ENCODE measurements at places on chromosomes 1 and 21.

- no peak for DNase-seq
Measured at GRCh38 chr1:31625561-31626222, 8.2 kb downstream of the HCRTR1 start.

GRCh38 chr1:10706376-10706913 is 90.0 kb downstream of the CASZ1 start:
- DNase-seq: no peak

DNA sequence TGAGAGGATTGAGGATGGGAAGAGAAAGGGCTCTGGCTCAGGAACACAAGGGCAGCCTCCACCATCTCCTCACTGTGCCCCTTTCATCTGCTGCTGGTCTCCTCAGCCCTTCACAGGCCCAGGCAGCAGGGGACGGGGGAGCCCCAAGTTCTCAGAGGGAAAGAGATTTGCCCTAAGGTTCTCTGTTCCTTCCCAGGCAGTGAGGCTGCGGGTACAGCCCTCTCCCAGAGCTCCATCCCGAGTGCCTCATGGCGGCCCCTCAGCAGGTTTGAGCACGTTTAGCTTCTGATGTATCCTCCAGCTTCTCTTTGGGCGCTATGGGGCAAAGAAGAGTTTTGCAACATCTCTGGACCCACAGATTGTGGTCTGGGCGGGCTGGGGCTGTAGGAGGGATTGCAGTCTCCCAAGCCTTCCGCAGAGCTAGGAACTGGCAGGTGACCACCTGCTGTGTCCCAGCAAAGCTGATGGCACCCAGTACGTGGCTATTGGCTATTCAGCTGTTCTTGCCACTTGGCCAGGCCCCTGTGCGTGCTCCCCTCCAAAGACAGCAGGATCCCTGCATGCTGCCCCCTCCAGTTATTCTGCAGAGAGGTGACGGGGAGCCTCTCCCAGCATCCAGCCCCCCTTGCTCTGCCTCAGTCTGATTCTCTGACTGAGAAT is 10.1 kb downstream of the DISP3 start:
- no peak for DNase-seq

DNA sequence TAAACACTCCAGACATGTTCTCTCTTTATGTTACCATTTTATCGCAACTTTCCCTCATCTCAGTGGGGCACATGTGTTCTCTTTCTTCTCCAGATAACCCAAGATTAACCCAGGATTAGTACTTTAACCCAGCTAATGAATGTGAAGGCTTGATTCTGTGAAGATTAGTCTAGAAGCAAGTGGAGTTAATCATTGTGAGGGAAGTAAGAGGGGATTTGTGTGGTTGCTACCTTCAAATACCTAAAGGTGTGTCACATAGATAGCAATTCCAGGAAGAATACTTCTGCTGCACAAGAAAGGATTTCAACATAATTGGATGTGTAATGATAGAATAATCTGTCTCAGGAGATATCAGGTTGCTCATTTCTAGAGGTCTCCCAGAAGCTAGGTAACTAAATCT is 327.1 kb downstream of the PBX1 start:
- no peak for DNase-seq

- no peak for DNase-seq
Measured at GRCh38 chr1:18414872-18415447, 65.8 kb upstream of the KLHDC7A start.

DNA sequence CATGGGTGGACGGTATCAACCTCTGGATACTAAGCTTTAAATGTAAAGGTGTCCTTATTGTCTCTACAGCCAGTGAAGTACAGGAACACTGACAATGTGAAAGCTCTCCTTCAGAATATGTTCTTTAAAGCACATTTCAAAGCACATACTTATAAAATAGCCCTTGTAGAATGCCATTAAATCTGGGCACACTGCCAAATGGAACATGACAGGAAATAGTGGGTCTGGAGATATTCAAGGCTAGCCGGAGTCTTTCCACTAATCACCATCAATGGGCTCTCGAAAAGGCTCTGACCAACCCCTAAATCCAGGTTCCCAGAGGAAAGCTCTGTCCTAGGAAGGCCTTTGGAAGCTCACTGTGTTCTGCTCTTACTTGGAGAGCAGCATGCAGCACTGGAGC is 46.6 kb downstream of the PLD5 start:
- DNase-seq: no peak

GRCh38 chr1:68307378-68307787 is 75.1 kb upstream of the WLS start:
- no peak for DNase-seq

GRCh38 chr1:155179112-155180031 is 5.7 kb downstream of the TRIM46 start:
- no peak for DNase-seq

GRCh38 chr1:10673109-10673711 is 123.2 kb downstream of the CASZ1 start:
- no peak for DNase-seq

DNA sequence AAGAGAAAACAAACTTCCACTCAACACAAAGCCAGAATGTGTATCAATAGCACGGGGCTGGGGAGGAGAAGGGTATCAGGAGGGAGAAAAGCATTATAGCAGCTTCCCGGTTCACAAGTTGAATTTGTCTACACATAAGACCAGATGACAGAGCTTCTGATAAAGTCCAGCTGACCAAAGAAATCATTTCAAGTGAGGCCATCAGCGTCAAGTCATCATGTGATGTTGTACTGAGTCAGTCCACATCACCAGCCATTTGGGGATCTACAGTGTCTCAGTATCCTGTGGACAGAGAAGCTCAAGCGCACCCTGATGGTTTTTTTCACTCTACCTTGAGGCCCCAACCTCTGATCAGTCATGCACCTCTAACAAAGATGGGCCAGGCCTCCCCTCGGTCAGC is 33.0 kb downstream of the SETD4 start:
- no peak for DNase-seq

- no peak for DNase-seq
Measured at GRCh38 chr21:25911730-25912401, 177.1 kb downstream of the GABPA start.

- no peak for DNase-seq
Measured at GRCh38 chr1:231217056-231217455, 24.0 kb upstream of the GNPAT start.

- DNase-seq: no peak
Measured at GRCh38 chr1:47534436-47534835, 96.6 kb downstream of the FOXD2 start.

DNA sequence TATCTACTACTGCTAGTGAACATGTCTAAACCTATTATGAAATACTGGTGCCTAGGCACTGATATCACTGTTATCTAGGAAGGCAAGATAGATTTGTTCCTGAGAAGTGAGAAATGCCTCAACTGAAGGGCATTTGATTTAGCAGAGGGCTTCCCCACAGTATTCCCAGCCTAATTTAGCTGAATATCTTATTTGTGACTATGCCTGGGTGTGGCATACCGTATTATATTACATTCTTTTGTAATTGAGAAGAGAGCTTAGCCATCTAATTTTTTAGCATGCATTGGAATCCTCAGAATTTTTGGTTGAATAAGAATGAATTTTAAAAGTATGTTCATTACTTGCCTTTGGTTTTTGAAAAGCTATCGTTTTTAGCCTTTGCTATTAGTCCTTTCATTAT is 99.1 kb downstream of the ZP4 start:
- no peak for DNase-seq

- DNase-seq: no peak
Measured at GRCh38 chr1:208164609-208165008, 79.6 kb downstream of the PLXNA2 start.

GRCh38 chr1:19643121-19643520 is 990 bp upstream of the NBL1 start:
- no peak for DNase-seq

- peak; percentile 57 for DNase-seq
Measured at GRCh38 chr1:107829036-107829770, 135.8 kb downstream of the VAV3 start.

DNA sequence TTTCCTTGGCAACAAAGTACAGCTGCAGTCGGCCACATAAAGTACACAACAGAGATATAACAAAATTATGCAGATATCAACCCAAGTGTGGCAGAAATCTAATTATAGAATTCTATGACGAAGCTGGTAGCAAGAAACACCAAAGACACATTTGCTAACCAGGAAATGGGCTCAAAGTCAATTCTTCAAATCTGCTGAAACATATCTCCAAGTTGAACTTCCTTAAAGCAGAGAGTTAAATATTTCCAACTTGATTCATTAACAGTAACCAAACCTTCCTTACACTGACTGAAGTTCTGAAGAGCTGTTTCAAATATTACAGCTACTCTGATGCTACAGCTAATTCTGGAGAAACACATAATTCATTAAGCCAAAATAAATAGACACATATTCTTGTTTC is 67.6 kb upstream of the SDC3 start:
- no peak for DNase-seq

GRCh38 chr1:116208136-116208535 is 96.9 kb downstream of the MAB21L3 start:
- no peak for DNase-seq

- DNase-seq: no peak
Measured at GRCh38 chr1:235450886-235451483, 53.3 kb downstream of the B3GALNT2 start.

- DNase-seq: no peak
Measured at GRCh38 chr1:60225486-60225885, 151.9 kb upstream of the C1orf87 start.

DNA sequence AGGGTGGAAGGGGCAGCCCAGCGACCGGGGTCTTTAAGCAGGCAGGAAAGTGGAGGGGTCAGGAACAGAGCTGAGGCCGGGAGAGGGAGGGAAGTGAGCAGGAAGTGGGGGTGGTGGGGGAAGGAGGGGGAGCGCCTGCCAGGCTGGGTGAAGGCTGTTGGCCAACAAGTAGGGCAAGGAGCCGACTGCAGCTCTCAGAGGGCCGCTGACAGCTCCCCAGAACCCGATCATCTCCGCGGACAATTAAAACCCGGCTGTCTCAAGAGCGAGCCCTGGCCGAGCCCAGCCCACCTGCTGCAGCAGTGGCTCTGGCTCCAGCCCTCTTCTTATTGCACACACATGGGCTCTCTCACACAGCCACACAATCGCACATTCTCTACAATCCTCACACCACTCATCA is 51.6 kb downstream of the GRIK3 start:
- DNase-seq: no peak

- DNase-seq: no peak
Measured at GRCh38 chr1:30686236-30686935, 37.0 kb downstream of the MATN1 start.

- no peak for DNase-seq
Measured at GRCh38 chr1:19454265-19455146, 30.8 kb downstream of the CAPZB start.

GRCh38 chr1:36469163-36469562 is 5.0 kb upstream of the MRPS15 start:
- no peak for DNase-seq

- no peak for DNase-seq
Measured at GRCh38 chr1:178254433-178254832, 160.5 kb downstream of the RASAL2 start.

GRCh38 chr1:116152950-116153691 is 41.9 kb downstream of the MAB21L3 start:
- DNase-seq: no peak

DNA sequence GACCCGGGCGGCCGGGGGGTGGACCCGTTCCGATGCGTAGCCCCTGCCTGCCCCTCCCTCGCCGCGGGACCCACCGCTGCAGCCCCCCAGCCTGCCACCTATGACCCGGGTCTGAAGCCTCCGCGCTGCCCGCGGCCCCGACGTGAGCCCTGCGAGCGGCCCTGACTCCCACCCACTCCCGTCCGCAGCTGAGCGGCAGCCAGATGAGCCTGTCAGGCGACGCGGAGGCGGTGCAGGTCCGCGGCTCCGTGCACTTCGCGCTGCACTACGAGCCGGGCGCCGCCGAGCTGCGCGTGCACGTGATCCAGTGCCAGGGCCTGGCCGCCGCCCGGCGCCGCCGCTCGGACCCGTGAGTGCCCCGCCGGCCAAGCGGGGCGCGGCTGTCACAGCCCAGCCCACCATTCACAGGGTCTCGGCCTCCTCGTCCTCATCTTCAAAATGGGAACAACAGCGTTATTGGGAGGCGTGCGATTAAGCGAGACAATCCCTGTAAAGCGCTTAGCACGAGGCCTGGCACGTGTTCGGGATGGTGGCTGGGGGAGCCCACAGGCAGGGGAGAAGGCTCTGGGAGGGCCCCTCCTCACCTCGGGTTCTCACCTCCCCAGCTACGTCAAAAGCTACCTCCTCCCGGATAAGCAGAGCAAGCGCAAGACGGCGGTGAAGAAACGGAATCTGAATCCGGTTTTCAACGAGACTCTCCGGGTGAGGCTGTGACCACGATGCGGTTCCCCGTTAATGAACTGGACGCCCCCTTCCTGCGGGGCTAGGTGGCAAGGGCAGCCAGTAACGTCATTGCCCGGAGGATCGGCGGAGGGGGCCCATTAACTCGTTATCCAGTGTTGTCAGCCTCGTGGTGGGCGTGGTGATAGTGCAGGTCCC is 8.2 kb downstream of the SYTL1 start:
- peak; percentile 11 for DNase-seq

DNA sequence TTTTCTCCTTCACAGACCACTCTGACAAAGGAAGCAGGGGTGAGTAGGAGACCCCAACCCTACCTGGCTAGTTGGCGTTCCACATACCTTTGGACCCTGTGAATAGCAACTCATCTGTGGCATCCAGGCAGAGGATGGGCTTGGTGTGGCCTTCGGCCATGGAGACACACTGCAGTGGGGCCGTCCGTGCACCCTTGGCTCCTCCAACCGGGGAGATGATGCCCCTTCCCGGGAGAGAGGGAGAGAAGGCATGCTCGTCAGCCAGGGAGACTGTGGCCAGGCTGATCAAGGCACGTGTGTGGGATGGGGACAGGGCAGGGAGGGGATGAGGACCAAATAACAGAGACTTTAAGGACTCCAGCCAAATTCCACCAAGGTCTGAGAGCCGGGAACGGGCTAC is 42.6 kb downstream of the KIF21B start:
- no peak for DNase-seq

DNA sequence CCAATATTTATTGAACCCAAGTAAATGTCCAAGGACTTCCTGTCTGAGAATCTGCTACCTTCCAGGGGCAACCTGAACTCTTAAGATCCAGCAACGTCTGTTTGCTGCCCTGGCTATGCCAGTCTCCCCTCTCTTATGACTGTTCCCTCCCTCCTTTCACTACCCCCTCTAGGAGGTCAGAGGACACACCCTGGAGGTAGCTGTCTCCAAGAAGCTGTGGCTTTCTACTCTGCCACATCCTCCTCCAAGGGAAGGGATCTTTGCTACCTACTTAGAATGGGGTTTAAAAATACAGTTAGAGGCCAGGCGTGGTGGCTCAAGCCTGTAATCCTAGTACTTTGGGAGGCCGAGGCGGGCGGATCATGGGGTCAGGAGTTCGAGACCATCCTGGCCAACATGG is 3.6 kb upstream of the SMPDL3B start:
- DNase-seq: no peak

GRCh38 chr1:42593486-42594100 is 64.6 kb upstream of the PPIH start:
- DNase-seq: no peak

GRCh38 chr1:78033797-78034172 is 12.0 kb upstream of the GIPC2 start:
- no peak for DNase-seq
